ENCODE measurements at places on chromosomes 6 and 20.

GRCh38 chr6:121612927-121613326, 177.5 kb downstream of the GJA1 start:
- no peak for DNase-seq

DNA sequence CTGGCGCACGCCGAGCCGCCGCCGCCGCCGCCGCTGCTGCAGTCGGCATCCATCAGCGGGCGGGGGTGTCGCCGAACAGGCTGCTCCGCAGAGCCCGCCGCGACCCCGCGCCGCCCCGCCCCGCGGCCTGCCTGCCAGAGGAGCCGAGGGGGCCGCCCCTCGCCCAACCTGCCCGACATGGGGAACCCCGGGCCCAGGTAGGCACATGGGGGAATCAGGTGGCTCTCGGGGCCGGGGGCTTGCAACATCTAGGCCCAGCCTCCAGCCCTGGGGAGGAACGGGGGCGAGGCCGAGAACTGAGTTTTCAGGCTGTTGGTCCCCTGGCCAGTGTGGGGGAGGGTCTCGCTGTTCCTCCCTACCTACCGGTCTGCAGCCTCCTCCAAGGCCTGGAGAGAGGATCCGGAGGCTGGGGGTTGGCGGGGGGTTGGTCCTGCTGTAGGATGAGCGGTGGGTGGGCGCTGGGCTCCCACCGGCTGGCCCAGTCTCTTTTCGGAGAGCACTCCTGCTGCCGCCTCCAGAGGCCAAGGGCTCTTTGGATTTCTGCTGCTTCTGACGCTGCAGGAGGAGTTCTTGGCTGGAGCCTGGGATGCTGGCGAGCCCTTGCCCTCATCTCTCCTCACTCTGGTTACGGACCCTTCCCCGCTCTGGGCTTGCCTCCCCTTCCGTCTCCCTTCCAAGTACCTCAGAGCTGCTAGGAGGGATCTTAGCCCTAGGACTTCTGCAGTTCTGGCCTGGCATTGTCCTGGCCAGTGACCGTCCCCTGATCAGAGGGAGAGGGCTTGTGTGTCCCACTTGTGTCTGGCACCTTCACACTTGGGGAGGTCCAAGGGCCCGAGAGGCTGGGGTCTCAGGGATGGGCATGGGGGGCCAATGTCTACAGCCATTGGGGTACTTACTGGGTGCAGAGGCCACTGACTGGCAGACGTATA, at the start of gene EPB41L1:
Gene EPB41L1 (plus strand): TSS at position 41 of the 929 bp plus-strand sequence. CDS start 19,038 bp downstream, outside the sequence.
- DNase-seq: no peak

GRCh38 chr6:49576618-49577017, 26.1 kb downstream of the C6orf141 start:
- DNase-seq: no peak

- DNase-seq: no peak
Measured at GRCh38 chr6:90425161-90425641, 128.6 kb upstream of the BACH2 start.

DNA sequence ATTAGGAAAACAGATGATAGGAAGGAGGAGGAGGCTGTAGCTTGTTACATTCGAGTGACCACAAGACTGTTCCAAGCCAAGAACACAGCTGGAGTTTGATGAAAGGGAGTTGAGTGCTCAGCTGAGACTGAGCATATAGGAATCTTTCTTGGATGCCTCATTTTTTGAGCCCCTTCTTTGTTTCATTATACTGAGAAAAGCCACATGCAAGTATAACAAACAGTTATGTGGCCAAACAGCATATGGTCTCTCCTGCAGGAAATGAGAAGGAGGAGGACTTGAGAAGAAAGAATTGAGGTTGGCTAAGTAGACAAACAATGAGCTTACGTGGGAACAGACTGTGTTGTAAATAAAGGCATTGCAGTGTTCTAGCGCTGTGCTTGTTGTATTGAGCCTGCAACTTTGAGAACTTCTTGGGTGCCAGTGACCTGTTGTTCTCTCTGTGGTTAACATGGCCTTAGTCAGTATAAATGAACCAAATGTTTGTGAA, 78.3 kb downstream of the AKAP7 start:
- DNase-seq: no peak

GRCh38 chr6:21102201-21102600, 491.4 kb upstream of the SOX4 start:
- DNase-seq: no peak

DNA sequence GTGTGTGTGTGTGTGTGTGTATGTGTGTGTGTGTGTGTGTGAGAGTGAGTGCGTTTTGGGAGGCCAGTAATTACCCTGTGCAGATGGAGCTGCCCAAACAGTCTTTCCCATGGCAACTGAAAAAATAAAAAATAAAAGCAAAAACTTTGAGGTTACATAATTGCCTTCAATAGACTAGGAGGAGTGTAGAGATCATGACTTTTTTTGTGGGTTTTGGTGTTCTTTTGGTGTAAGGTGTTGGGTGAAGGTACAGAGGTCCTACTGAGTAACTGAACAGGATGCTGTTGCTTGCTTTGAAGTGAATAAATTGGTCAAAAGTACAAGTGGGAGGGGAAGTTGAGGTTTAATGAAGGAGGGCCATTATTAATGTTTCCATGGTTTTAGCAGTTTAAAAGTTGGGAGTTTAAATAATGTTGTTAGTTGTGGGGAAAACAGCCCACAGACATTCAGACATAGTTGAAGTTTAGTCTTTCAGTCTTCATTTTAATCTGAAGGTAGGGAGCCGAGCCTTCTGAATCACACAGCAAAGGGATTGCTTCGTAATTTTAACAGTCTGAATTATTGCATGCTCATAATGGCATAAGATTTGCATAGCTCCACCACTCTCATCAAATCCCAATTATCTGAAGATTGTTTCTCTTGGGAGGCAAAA, 251.4 kb downstream of the PRL start:
- DNase-seq: no peak

DNA sequence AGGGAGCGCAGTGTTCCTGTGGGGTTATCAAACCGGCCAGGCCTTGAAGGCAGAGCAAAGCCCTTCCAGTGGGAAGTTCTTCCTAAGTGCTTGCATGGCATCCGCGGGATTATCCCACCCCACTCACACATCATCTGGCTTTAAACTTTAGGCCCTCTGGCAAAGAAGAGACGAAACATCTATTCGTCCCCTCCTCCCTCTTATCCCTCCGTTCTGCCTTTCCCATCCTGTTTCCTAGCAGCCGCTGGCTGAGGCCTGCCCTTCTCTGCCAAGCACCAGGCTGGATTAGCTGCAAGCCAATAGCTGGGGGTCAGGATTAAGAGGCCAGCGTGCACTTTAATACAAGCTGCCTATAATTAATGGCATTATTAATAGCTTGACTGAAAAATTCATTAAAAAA, 621.0 kb downstream of the PKHD1 start:
- DNase-seq: no peak

DNA sequence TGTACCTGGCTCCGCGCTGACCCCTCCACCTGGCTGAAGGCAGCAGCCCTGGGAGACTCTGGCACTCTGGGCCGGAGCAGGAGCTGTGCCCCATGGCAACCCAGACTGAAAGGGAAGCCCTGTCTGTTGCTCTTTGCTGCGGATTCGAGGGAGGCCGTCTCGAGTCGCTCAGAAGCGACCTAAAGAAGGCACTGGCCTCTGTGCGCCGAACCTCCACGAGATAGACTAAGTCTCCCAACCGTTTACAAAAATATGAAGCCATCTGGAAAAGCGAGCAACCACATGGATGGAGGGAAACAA, 10.5 kb upstream of the TBX18 start:
- DNase-seq: no peak

GRCh38 chr6:144156338-144156737, 6.0 kb downstream of the STX11 start:
- no peak for DNase-seq

- no peak for DNase-seq
Measured at GRCh38 chr20:57737349-57737748, 27.5 kb upstream of the PMEPA1 start.

- peak; percentile 33 for DNase-seq
Measured at GRCh38 chr6:16741112-16742016, 19.9 kb downstream of the ATXN1 start.

GRCh38 chr6:151007076-151007475, 141.6 kb downstream of the MTHFD1L start:
- no peak for DNase-seq

DNA sequence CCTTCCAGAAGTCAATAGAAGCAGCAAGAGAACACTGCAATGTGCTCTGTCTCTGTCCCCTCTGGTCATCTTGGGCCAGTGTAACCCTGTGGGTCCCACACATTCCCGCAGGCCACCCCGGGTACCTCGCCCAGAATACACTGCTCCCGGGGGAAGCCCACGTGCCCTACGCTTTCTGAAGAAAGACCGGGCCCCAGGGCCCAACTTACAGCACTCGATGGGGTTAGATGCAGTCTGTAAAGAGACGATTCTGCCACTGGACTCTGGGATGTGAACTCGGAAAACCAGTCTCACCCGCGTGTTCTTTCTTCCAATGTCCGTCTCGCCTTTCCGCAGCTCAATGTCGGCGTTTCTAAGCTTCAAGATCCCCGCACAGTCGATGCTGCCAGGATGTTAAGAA, 68.7 kb downstream of the NFATC2 start:
- DNase-seq: no peak

GRCh38 chr20:33636776-33637175, 25.4 kb upstream of the C20orf144 start:
- no peak for DNase-seq

DNA sequence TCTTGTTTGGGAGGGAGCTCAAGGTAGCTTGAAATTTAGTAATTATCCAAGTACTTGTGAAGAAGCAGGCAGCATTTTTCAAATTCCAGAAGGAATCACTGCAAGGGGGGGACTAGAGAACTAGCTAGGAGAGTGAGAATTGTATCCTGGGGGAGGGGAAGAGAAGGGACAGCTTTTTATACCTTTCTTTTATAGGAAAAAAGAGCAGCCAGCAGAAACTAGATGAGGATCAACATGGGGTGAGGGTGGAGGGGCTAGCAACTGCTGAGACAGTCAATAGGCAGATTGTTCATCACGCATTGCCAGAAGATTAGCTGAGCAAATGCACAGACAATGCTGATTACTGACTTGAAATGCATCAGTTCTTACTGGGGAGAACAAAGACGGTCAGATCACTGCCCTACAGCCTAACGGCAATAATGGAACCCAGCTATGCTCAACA, 514.3 kb upstream of the CITED2 start:
- no peak for DNase-seq

DNA sequence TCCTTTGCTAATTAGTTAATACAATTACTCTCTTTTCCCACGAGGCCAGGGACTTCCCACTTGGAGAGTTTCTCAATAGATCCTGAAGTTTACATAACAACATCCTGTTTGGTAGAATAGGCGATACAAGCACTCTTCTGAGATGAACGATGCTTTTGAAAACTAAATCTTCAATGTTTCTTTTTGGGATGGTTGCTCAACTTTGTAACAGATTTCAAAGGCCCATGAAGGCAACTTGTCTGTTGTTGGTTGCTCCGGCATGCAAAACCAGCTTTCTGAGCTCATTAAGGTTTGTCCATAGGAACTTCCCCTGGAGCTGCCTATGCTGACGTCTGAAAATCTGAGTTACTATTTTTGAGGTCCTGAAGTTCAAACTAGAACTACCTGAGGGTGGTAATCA, 25.9 kb upstream of the ROS1 start:
- DNase-seq: no peak

GRCh38 chr6:151958332-151958731, 150.8 kb downstream of the ESR1 start:
- DNase-seq: no peak

- peak; percentile 71 for DNase-seq
Measured at GRCh38 chr20:18428490-18429173, 38.2 kb downstream of the DZANK1 start.

DNA sequence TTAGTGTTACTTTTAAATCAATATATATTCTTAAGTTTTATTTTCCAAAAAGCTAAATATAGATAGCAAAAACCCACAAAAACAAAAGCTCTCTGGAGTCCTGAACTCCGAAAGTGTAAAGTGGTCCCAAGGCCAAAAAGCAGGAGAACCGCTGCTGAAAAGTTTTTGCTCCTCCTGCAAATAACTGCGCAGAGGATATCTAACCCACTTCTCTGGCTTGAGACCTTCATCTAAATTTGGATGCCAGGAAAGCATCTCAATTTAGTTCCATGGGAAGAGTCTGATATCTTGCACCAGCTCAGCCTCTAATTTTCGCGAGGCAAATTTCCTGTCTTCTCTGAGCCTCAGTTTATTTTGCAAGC, 523 bp downstream of the MRPS10 start:
- no peak for DNase-seq

GRCh38 chr6:129516005-129516404, 194.0 kb downstream of the ARHGAP18 start:
- no peak for DNase-seq

DNA sequence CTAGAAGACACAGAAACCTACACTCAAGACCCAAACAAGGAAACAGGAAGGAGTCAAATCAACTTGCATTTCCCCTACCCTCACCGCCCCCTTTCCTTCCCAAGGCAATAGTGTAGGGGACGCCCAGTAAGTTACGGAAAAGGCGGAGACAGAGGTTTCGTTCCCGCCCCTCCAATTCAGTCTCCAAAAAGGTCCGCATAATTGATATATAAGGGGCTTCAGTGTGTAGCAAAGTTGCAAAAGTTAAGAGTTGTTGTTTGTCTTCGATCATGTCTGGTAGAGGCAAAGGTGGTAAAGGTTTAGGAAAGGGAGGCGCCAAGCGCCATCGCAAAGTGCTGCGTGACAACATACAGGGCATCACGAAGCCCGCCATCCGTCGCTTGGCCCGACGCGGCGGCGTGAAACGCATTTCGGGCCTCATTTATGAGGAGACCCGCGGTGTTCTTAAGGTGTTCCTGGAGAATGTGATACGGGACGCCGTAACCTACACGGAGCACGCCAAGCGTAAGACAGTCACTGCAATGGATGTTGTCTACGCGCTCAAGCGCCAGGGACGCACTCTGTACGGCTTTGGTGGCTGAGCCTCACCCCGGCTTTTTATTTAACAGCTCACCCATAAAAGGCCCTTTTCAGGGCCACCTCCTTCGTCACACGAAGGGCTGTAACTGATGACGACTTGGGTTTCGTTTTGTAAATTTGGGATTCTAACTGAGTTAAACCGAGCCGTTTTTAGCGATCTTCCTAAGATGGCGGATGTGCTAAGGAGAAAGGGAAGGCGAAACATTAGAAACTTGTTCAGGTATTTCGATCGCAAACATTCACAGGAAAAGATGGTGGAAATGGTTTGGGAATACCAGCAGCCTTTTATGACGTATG, 124.6 kb upstream of the BTN3A2 start:
- DNase-seq: no peak

- DNase-seq: no peak
Measured at GRCh38 chr6:137736048-137736818, 130.8 kb upstream of the TNFAIP3 start.

DNA sequence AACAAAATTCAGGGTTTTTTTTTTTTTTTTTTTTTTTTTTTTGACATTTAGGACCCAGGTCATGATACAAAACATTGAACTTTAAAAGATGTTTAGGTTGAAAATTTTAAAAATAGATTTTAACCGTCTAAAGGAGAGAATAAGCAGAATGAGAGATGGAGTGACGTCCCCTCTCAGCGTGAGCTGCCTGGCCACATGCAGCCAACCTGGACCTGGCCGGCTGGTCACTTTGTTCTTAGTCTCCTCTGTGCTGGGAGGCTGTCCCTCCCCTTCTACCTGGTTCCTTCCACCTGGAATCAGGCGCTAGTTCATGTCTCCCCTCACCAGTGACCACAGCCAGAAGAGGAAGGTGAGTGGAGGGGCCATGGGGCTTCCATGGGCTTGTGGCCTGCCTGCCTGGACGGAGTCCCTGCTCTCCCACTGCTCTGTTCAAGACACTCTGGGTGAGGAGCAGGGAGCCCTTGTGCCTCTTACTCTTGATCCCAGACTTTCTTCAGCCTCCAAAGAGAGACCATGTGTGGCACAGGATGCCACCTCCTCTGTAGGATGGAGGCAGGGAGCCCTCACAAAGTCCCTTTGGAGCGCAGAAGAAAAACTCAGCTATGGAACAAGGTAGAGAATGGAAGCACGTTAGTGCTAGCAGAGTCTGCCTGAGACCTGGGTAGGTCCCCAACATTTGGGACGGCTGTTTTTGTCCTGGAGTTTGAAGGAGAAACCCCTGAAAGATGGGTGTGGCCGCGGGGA, 31.7 kb downstream of the IRF4 start:
- DNase-seq: no peak

All from LoVo (cell line).